Endothelial cell (in vitro differentiated cells): ENCODE measurements at places on chromosomes 6 and 20. TPM values are rescaled to one million over a fixed set of nuclear protein-coding genes. Genes with fewer than 3 reads are reported as not detected.

DNA sequence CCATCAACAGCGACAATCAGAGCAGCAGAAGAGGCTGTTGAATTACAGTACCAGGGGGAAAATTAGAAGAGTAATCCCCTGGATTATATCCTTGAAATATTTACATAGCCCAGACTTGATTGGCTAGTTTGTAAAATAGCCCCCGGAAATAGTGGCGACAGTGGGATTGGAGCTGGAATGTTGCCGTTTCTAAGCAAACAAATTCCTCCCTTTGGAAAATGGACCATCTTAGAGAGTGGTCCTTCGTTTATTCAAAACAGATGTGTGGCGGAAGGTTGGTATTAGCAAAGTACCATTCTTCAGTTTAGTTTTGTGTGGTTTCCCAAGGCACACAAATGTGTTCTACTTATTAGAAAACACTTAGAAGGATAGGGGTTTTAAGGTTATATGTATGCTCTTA lies 4.5 kb upstream of the EPB41L2 start:
- DNase-seq, result no peak

Gene ASIP
- not detected for total RNA-seq

GRCh38 chr20:44137266-44137801 lies 49.7 kb downstream of the JPH2 start:
- DNase-seq, result no peak

DNA sequence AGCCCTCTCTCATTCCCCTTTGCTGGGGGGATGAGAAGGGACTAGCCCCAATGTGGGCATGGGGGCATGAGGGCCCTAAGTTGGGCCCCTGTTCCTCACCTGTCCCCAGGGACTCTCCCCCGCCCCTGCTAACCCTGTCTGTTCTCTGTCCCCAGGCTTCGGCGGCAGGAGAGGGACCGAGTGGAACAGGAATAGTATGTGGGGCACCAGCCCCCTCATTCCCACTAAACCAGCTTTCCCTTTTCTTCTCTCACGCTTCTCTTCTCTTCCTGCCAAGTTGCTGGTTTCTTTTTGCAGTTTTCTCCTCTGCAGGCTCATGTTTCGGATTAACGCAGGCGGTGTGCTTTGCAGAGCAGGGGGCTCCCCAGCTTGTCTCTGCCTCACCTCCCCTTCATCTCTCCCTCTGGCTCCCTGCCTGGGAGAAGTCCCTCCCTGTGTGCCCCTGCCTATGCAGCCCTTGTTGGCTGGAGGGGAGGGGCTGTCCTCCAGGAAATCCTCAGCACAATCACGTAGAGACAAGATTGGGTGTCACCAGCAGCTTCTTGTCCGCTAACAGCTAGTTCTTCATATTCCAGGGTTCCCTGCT lies 7.9 kb downstream of the TMEM63B start:
- DNase-seq, result no peak

Gene RHAG
- 0.46 TPM for total RNA-seq

- no peak for DNase-seq
These were observed 175.6 kb downstream of the BMP7 start for GRCh38 chr20:57090590-57091560.

DNA sequence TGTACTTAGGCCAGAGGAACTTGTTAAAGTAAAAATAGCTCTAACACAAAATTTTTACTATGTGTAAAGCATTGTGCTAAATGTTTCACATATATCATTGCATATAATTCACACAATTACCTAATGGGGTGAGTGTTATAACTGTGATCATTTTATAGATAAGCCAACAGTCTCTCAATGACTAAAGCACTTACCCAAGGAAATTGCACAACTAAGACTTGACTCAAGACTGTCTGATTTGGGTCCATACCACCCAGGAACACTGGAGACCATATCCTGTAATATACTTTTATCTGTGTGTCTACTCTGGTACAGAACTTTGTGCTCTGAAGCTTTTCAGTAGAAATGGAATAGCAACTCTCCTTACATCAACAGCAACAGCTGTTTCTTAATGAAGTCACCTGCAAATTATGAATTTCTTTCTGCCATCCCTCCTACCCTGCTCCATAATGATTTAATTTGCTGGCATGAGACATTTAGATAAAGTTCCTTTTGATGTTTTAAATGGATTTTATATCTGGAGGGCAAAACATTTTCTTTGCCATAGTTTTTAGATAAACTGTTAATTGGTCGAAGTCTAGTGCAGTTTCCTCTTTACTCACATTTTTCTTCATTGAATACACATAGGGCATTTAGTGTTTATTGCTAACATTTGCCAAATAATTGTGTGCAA lies 47.5 kb downstream of the TSPYL4 start:
- DNase-seq, result no peak

Gene GMPR
- total RNA-seq, result 1.8 TPM

- DNase-seq, result no peak
These were observed 484.0 kb downstream of the MMUT start for GRCh38 chr6:48979085-48979484.

Gene SLC17A3
- total RNA-seq, result 0.23 TPM

- no peak for DNase-seq
These were observed 1.2 kb downstream of the SRSF12 start for GRCh38 chr6:89116702-89117101.

Gene EYA4
- 8.1 TPM for total RNA-seq

DNA sequence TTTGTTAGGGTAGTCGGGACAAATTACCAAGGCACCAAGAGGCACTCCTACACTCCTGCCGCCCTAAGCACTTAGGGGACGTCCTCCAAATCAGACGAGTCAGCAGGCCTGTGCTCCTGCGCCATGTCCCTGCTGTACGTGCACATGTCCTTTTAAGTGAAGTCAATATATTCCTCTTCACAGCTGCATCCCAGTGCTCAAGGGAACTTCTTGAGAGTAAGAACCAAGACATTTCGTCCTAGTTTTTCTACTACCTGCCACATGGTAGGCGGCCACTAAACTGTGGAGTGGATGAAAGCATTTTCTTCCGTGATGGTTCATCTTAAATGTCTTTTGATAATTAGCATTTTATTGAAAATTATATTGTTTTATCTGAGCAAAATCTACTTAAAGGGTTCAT lies 100.7 kb downstream of the RPP40 start:
- no peak for DNase-seq

Gene FRK
- 0.08 TPM for total RNA-seq

GRCh38 chr6:153013438-153013837 lies 10.9 kb upstream of the MTRF1L start:
- no peak for DNase-seq

DNA sequence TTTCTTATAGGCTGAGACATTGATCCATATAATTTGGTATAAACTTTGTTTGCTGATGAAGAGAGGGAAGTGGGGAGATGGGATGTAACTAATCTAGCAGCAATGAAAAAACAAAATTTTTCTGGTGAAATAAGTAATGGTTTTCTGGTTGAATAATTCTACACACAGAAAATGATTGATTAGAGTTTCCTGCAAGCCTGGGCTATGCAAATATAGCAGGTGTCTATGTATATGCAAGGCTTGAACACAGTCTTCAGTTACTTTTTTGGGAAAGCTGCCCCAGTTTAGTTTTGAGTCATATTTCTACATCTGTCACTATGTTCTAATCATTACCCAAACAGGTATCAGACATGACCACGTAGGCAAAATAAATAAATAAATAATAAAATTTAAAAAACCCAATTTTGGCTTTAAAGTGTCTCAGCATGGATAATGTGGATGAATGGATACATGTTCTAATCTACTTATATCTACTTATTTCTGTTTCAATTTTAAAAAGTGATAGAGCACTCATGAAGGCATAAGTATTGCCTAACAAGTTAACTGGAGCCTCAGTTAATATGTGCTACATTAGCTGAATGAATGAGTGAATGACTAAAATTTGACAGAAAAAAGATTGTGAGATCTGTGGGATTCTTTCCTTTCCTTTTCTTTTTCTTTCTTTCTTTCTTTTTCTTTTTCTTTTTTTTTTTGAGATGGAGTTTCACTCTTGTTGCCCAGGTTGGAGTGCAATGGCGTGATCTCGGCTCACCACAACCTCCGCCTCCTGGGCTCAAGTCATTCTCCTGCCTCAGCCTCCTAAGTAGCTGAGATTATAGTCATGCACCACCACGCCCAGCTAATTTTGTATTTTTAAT lies 37.2 kb upstream of the TFB1M start:
- no peak for DNase-seq

GRCh38 chr6:168835991-168836390 lies 395.0 kb downstream of the SMOC2 start:
- DNase-seq, result no peak
